ENCODE measurements at places on chromosomes 1 and 21.

- no peak for DNase-seq
Observed at GRCh38 chr21:15543473-15543872, 186.3 kb upstream of the USP25 start.

DNA sequence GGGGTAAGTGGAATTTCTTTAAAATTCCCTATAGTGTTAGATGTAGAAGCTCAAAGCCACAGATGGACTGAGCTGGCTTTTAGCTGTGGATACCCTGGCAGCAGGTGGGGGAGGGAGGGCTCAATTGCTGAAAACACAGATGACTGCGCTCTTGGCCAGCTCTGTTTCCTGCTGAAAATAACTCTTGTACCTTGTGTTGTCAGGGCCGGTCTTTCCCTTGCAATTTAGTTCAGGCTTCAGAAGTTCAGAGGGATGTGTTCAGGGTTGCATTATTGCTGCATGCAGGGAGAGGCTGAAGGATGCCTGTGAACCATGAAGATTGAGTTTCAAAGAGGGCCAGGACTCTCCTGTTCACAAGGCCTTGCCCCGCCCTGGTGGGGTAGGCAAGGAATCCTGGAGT is 58.1 kb upstream of the GCLM start:
- no peak for DNase-seq

GRCh38 chr1:212167098-212167497 is 118.1 kb upstream of the PPP2R5A start:
- no peak for DNase-seq

DNA sequence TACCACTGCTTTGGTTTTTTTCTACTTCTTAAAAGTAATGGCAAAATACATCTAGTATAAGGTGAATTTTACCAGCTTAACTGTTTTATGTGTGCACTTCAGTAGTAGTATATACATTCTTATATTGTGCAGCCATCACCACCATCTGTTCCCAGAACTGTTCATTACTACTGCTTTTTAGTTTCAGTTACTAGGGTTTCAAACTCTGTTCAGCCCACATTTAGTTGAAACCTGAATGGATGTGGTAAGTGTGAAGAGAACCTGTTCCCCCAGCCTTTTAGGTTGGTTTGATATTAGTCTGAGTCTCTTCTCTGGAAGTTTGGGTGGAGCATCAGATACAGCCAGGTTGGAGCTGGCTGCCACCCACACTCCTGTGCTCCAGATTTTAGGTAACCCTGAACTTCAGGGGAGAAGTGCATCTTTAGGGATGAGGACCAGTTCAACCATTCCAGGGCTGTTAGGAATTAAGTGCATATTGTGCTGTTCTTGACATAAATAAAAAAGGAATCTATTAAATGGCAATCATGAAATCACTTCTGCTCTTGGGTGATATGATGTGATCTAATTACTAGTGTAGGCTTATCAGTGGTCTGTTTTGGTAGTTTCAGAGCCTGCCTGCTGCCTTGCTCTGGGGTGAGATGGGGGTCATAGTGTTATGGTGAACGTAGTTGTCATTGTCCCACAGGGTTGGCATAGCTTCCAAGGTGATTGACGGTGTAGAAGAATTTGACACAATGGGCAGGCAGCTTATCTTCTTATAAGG is 32.1 kb downstream of the URB2 start:
- no peak for DNase-seq

DNA sequence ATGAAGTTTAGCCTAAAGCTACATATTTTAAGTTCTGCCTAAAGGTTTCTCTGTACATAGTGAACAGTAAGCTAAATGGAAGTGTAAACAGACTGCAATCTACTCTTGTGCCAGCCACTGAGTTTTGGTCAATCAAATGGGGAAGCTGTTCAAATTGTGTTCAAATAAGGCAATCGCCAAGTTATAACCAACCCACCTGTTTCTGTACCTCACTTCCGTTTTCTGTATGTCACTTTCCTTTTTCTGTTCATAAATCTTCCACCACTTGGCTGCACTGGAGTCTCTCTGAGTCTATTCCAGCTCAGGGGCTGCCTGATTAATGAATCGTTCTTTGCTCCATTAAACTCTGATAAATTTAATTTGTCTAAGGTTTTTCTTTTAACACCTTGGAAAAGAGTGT is 10.8 kb upstream of the THEM4 start:
- DNase-seq, result no peak

- no peak for DNase-seq
Observed at GRCh38 chr1:155971910-155972809, 6.2 kb downstream of the ARHGEF2 start.

DNA sequence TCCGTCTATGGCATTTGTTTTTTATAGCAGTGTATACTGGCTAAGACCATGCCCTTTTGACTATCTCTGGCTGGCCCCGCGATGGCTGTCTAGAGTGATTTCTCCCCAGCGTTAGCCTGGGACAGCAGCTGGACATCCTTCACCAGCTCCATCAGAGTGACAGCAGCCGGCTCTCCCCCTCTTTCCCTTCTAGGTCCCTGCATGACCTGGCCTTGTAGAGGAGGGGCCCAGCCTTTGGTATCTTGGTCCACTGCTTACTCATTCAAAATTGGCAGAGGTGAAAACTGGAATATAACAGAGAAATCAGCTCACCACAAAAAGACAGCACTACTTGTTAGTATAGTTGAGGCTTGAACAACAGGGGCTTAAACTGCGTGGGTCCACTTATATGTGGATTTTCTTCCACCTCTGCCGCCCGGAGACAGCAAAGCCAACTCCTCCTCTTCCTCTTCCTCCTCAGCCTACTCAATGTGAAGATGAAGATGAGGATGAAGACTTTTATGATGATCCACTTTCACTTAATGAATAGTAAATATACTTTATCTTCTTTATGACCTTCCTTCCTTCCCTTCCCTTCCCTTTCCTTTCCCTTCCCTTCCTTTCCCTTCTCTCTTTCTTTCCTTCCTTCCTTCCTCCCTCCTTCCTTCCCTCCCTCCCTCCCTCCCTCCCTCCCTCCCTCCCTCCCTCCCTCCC is 29.4 kb upstream of the B3GALNT2 start:
- no peak for DNase-seq

GRCh38 chr1:224632381-224632871 is 16.3 kb downstream of the CNIH3 start:
- DNase-seq, result no peak

DNA sequence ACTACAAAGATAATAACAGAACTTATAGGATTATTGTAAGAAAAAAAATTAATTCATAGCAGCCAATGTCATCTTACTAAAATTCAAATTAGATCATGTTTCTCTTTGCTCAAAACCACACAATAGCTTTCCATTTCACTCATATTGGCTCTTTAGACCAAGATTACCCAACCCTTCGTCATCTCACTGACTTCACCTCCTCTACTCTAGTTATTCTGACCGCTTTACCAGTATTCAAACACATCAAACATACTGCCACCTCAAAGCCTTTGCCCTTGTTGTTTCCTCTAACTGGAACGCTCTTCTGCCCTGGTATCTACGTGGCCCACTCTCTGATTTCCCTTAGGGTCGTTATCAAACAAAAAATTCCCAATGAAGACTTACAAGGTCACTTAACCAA is 1.7 kb downstream of the ANGPTL3 start:
- DNase-seq, result no peak

DNA sequence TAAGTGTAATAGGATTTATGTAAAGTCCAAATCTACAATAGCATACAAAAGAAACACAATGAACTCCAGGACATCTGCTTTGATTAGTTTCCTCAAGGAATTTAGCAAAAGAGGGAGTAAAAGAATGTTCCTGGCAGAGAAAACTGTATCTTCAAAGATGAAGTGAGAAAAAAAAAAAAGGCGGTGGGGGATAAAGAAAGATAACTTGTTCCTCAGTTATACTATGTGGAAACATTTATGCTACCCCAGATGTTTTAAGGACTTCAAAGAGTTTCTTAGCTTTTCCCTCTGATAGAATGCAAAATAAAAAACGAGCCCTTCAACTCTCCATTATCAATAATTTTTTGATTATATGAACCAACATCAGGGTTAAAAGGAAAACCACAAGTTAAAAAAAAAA is 908.9 kb upstream of the ADGRL2 start:
- DNase-seq, result no peak

- no peak for DNase-seq
Observed at GRCh38 chr21:43585924-43586413, 73.3 kb downstream of the HSF2BP start.

- DNase-seq, result no peak
Observed at GRCh38 chr1:203524152-203524551, 30.2 kb downstream of the OPTC start.

GRCh38 chr1:28519946-28520725 is 14.3 kb downstream of the RCC1 start:
- no peak for DNase-seq

DNA sequence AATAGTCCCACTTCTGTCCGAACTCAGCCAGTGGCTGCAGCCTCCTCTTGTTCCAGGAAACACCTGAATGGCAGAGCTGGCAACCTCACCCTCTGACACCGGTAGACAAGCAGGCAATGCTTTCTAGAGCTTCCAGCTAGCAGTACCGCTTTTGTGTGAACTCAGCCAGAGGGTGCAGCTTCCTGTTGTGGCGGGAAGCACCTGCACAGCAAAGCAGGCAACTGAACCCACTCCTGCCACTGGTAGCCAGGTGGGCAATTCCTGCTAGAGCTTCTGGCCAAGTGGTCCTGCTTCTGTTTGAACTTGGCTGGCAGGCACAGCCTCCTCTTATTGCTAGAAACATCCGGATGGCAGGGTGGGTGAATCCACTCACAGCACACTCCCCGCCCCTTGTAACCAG is 40.1 kb upstream of the TMPRSS15 start:
- DNase-seq, result no peak

DNA sequence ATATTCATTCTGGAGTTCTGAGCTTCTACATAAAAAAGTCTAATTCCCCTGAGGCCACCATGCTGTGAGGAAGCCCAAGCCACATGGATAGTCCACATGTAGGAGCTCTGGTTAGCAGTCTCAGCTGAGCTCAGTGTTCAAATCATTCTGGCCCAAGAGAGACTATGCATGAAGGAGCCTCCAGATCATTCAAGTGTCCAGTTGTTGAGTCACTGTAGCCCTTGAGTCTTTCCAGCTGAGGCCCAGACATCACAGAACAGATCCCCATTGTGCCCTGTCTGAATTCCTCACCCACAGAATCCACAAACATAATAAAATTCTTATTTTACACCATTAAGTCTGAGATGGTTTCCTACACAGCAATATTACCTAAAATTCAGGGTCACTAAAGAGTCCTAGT is 107.0 kb upstream of the NGF start:
- DNase-seq, result no peak

- no peak for DNase-seq
Observed at GRCh38 chr1:191788551-191788950, 369.7 kb upstream of the RGS18 start.

DNA sequence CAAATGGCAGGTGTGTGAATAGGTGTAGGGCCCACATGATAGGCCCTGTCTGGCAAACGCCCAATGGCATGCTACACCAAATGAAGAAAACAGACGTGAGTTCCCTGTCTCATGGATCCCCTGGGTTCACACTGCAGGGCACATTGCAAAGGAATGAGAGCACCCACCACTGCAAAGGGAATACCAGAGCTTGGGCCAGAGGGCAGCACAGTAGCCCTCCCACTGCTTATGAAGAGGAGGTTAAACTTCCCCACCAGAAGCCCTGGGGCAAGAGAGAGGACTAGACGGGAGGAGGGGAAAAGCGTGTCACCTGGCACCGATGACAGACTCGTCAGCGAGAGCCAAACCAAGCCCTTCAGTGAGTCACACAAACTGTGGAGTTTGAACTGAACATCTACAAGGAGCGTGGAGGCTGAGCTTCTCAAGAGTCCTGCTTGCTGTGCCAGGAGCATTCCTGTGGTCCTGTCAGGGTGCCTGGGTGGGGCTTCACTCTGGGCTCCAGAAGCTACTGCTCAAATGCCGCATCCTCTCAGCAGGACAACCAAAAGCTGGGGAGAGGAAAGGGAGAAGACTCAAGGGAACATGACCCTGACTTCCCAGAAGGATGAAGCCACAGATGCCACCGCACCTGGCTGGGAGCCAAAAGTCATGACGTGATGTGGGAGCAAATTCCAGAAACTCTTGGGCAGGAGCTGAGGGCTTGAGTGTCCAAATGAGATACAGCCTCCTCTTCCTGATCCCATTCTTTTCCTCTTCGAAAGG is 61.1 kb downstream of the TOMM20 start:
- DNase-seq, result no peak

- DNase-seq, result no peak
Observed at GRCh38 chr1:77134359-77134758, 84.9 kb downstream of the PIGK start.

DNA sequence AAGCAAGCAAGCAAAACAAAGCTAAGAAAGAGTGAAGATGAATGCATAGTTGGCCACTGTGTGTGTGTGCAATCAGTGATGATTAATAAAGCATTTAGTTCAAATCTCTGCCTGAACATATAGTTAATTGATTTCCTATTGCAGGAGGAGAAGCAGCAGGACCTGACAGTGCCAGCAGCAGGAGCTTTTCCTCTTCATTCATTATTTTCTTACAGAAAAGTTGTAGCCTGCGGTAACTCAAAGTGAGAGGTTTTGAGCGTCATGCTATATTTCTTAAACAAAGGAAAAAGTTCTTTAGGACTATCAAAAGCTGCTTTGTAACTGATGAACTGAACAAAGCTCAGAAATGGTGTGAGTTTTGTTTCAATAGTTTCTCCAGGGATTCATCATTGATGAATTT is 379.9 kb downstream of the PTBP2 start:
- DNase-seq, result no peak

DNA sequence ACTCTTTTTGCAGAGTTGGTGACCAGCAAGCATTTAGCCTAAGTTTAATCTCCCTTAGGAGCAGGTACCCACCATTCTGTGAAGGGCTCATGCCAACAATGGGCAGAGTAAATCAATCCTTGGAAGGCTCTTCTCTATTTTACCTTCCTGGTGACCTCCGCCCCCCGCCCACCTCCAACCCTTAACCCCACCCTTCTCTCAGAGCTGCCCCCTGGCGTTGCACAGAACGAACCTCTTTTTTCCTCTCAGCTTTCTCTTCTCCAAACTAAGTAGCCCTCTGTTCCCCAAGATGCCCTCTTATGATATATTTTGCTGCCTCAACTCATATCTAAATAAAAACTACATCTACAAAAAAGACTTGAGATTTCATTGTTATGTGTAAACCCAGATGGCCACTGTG is 186.8 kb downstream of the SEC16B start:
- DNase-seq, result no peak

- no peak for DNase-seq
Observed at GRCh38 chr1:9229549-9229948, 5.0 kb upstream of the H6PD start.
